ENCODE measurements at places on chromosomes 6 and 20.

GRCh38 chr20:15992564-15992963 is 580.7 kb downstream of the KIF16B start:
- DNase-seq, result no peak

- no peak for DNase-seq
Observed at GRCh38 chr6:167501831-167502385, 177.0 kb downstream of the TTLL2 start.

GRCh38 chr20:59268870-59269269 is 31.5 kb upstream of the EDN3 start:
- DNase-seq, result no peak

DNA sequence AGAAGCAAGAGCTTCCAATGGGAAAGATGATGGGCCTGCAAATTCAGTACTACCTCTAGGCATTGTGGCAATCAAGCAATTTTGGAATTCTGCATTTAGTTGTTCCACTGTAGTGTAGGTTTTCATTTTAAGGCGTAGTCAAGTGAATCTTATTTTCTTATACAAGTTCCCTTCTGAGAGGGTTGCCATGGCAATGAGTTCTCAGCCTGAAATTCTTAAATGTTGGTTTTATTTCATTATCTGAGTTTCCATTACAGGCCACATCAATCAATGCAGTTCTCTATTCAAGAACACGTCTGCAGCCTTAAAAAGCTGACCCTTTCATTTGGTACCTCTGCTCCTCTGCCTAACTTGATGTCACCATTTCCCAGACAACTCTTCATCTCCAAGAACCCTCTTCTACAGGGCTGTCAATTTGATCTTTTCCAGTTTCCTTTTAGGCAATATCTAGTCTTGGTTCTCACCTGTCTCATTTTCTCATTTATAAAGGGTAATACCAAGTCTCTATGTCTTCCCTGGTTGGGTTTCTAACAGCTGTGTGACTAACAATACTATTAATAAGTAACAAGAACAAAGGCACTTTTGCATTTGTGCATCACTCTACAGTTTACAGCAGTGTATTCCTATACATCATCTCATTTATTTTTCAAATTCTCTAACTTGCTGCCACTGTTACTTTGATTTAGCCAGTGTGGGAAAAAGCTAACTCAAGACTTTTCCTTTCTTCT is 898.2 kb upstream of the FLRT3 start:
- DNase-seq, result no peak

DNA sequence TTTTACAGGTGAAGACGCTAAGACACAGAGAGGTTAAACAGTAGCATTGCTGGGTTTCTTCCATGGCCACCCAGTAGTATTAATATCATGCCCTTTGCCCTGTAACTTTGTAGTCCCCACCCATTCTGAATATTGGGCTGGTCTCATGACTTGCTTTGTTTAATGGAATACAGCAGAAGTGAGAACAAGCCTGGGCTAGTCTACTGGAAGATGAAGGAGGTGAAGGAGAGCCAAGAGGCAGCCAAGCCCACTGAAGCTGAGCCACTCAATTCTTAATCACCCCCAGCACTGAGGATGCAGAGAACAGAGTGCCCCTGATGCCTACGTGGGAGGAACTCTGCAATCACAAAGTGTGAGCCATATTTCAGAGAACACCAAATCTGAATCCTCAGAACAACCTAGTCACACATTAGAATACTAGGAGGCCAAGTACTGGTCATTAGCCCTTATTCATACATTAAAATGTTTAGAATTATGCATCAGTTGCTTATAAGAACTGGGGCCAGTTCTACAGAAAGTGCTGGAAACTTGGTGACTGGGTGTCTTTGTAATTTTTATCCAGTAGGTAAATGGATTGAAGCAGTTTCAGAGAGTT is 270.1 kb upstream of the PRND start:
- no peak for DNase-seq

DNA sequence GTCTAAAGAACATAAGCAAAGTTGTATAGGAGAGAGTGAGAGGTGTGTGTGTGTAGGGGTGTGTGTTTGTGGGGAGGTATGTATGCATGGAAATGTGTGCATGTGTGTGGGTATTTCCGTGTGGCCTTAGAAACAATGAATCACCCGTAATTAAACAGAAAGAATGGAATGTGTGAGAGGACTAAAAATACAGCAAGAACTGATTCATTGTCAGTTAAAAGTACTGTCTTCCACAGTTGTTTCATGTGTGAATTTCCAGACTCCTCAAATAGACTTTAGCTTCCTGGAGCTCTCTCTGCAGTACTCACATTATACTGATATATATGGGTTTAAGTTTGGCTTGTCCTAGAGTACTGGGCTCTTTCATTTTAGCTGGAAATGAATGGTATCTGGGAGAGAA is 145.7 kb downstream of the RIMS1 start:
- DNase-seq, result no peak

GRCh38 chr6:26022132-26022472 is 59.5 kb downstream of the TRIM38 start:
- peak; percentile 38 for DNase-seq

- DNase-seq, result no peak
Observed at GRCh38 chr6:145309842-145310535, 425.3 kb downstream of the EPM2A start.

DNA sequence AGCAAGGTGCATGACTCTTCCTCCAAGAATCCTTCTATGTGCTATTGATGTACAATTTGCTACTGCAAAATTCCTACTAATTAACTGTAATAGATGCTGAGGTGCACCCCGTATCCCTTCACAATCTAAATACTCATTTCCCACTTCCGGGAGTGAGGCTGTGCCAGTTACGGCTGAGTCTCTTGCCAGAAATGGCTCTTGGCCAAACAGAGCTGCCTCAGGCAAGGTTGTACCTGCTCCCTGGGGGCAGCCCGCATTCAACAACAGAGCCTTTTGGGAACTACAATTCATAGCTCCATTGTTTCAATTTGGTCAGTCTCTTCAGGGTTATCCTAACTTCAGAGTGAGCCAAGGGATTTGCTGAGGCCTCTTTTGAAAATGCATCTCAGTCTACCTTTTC is 789.8 kb upstream of the MAP3K7 start:
- DNase-seq, result no peak

- no peak for DNase-seq
Observed at GRCh38 chr6:117352466-117353081, 73.2 kb downstream of the ROS1 start.

DNA sequence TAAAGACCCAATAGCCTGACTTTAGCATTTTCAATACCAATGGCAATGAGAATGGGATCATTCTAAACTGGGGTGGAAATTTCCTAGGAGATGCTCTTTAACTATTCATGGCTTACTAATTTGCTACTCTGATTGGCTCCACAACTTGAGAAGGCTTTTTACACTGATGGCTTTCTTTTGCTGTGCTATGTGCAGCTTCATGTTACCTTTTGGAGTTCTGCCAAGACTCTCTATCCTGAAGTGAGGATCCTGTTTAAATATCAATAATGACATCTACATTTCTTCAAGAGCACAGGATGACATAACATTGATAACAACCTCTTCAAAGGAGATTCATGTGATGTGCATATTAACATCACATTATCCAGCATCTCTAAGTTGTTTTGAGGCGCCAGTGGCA is 43.4 kb upstream of the SIRPG start:
- no peak for DNase-seq

DNA sequence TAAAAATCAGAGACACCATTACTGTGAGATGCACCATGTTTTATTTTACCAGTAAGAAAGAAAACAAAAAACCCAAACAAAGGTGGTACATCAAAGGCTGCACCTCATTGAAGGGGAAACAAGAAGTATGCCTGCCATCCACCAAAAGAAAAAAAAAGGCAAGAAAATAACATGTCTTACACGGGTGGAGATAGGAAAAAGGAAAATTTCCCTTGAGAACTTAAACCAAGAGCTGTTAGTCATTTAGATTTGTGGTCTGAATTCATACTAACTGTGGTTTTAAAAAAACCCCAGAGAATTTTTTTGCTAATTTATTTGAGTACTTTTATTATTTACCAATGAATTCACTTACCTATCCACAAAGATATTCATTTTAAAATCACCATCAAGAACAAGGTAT is 144.0 kb downstream of the LRRC1 start:
- DNase-seq, result no peak

DNA sequence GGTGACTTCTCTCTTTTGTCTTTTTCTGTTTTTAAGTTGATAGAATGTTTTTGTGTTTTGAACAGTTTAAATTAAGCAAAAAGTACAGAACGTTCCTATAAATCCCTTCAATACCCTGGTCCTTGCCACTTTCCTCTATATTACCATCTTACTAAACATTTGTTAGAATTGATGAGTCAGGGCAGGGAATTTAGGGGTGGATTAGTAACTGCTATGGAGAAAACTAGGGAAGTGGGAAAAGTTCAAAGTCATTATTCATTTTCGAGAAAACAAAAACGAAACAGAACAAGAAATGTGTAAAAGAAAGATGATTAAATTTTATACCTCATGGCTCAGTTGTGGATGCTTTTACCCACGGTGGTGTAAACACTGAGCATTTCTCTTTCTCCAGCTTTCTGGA is 240.4 kb upstream of the SULF2 start:
- no peak for DNase-seq

- no peak for DNase-seq
Observed at GRCh38 chr6:140040396-140040795, 665.9 kb upstream of the CITED2 start.

DNA sequence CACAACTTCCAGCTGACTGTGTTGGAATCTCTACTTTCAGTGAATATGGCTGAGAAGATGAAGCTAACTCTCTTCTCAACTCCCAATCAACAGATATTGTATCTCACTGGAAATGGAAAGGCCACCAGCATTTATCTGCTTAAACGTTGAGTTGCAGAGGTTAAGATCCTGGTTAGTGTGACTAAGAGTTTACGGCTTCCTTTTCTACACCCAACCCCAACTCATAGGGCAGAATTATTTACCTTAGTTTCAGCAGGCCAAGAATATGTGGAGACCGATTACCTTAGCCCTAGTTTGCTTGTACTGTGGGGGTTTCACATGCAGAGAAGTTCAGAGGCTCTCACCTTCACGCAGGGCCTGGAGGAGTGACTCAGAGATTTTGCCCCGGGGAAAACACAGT is 1026.6 kb downstream of the EYS start:
- no peak for DNase-seq

- no peak for DNase-seq
Observed at GRCh38 chr6:103273048-103273447, 1586.7 kb downstream of the HACE1 start.

All from nucleus accumbens (tissue), 56 donors.